ENCODE measurements at places on chromosomes 1 and 21. TPM values are rescaled to one million over a fixed set of nuclear protein-coding genes. Genes with fewer than 3 reads are reported as not detected.

- no peak overlapping the region for H3K4me3 ChIP-seq
- H3K36me3 ChIP-seq, result no peaks in the 10 kb centered on the region
- no peak overlapping the region for H3K27ac ChIP-seq
- no peak for DNase-seq
Observed at GRCh38 chr1:207748737-207749528, 2.9 kb upstream of the CD46 start.

DNA sequence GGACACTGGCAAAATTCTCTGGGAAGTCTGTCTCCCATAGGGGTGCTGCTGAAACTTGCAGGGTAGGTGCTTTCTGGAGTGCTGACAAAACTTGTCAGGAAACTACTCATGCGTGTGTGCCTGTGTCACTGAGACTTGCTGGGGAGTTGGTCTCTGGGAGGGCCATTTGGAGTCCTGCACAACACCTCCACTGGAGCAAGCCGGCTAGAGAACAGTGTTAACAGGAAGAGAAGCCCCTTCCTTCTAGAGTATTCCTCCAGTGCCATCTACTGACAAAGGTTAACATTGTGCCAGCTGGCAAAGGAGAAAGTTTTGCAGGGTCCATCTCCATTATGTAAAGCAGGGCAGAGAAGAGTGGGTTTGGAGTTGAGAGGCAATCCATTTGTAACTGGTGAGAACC is 30.0 kb downstream of the ZMYM4 start:
- no peak overlapping the region for H3K4me3 ChIP-seq
- H3K36me3 ChIP-seq, result peaks cover 13% of the 10 kb centered on the region
- no peaks in the 10 kb centered on the region for H3K27me3 ChIP-seq
- no peak overlapping the region for H3K27ac ChIP-seq
- H3K4me1 ChIP-seq, result no peaks in the 10 kb centered on the region
- DNase-seq, result peak; percentile 51

GRCh38 chr1:31689854-31690253 is 14.0 kb downstream of the COL16A1 start:
- H3K27me3 ChIP-seq, result no peaks in the 10 kb centered on the region
- H3K36me3 ChIP-seq, result no peaks in the 10 kb centered on the region
- DNase-seq, result no peak
- H3K4me1 ChIP-seq, result no peaks in the 10 kb centered on the region
- H3K4me3 ChIP-seq, result no peak overlapping the region

The G0S2 gene
- total RNA-seq, result 2.8 TPM

The OR2T29 gene
- total RNA-seq, result not detected

Data from thymus (tissue), 14 donors.